Stimulated activated CD4-positive, alpha-beta T cell treated with anti-CD3 and anti-CD28 coated beads, Interleukin-1b, Interleukin-23, amount 100 ng/mL, for 1 hour (primary cell): ENCODE measurements at places on chromosomes 3 and 15.

DNA sequence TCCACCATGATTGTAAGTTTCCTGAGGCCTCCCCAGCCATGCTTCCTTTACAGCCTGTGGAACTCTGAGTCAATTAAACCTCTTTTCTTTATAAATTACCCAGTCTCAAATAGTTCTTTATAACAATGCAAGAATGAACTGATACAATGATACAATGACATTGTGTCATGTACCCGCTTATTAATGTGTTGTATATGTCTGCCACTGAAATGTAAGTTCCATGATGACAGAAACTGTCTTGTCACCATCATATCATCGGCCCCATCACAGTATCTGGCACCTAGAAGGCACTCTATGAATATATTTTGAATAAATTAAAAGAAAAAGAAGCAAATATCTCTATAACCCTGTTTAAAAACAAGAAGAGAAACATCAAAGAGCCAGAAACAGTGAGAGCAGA, 29.6 kb downstream of the FEZF2 start:
- DNase-seq: no peak

- no peak for DNase-seq
Observed at GRCh38 chr15:79943820-79944219, 27.2 kb downstream of the BCL2A1 start.

DNA sequence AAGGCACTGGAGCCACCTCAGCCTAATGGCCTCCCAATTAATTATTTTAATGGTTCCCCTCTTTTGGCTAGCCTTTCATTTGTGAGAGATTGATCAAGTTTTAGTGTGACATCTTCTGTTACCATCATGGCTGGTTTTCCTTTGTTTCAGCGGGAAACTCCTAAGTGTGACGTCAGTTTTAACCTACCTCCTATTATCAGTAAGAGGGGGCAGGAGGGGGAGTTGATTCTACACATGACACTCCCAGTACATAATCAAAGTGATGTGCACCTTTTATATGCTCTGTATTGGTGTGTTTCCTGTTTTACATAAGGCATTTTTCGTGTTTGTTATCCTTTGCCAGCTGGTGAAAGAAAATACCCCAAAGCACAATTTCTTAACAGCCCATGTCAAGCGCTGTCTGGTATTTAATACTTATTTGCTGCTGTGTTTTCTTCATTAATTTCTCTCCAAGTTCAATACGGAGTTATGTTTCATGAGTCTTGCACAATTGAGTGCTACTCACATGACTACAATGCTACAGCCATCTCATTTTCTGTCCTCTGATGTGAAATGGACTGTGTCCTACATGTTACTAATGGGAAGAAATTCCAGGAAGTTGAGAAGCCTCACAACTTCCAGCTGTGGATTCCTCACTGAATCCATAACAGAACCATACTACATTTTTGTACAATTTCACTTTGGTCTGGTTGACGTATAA, 52.2 kb upstream of the POLR2M start:
- DNase-seq: no peak

- no peak for DNase-seq
Observed at GRCh38 chr3:185416513-185416912, 53.6 kb downstream of the MAP3K13 start.

DNA sequence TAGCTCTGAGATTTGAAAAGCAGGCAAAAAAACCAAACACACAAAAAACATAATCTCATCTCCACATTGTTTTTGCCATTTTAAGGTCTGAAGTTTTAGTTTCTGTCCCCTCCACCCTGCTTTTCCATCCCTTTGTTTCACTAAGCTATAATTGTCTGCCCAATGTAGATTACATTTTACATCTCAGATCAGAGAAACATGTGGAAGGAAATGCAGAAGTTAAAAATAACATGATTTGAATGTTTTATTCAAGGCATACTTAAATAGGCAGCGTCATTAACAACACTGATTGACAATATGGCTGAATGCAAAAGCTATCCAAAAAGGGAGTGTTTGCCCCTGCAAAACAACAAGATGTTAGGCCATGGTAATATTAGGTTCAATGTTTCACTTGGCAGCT, 448.1 kb upstream of the ZNF385D start:
- DNase-seq: no peak

DNA sequence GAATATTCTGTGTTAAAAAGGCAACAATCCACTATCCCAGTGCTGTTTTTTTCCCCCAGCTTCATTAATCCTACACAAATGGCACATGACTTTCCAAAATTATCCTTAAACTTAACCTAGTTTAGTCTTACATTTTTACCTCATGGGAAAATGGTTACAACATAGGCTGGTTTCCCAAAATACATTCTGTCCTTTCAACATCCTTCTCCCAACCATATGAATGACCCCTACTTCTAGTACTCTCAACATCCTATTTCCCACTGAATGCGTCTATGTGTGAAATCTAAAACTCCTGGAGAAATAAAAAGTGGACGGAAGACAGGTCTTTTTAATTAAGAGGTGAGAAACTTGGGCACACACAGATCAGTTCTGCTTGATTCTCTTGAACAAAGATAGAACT, 33.3 kb downstream of the ATOSA start:
- no peak for DNase-seq

DNA sequence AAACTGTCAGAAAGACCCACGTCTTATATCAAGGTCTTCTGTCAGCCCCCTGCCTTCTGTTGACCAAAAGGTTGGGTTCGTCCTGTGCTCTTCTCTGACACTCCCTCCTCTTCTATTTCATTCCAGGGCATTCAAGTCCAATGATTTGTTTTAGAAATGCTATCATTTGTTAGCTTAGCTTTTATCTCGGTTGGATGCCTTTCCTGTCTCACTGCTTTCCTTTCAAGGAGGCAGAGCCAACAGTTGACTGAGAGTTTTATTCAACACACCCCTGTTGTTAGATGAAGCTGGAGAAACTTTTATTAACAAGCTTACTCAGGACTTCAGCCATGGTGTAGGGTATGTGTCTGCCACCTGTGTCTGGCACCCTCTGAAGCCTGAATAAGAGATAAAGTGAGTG, 112.0 kb upstream of the SLC7A14 start:
- no peak for DNase-seq

DNA sequence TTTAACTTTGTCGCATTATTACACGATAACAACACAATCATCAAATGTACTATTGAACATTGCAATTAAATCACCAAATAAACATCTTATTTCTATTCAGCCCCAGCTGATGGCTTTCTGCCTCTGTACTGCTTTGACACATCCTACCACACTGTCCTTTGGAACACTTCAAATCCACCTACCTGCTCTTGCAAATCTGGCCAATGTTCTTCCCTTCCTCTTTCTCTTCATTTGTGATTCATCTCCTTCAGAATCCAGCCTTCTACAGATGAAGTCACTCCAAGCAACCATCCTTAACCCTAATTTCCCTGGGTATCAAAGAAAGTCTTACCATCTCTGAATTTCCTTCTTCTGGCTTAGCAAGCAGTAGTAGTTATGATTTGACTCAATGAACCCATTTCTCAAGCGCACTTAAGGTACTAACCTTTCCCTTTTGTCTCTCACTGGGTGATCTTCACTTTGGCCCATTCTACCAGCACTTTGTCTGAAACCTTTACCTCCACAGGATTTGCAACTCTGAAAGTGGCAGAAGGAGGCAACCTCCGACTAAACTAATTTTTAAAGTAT, 502.9 kb downstream of the FOXP1 start:
- DNase-seq: no peak

GRCh38 chr3:15276028-15276724, 56.2 kb downstream of the SH3BP5 start:
- no peak for DNase-seq

GRCh38 chr3:32632533-32633265, 52.3 kb upstream of the CNOT10 start:
- DNase-seq: no peak

GRCh38 chr15:62752657-62753517, 289.7 kb upstream of the TPM1 start:
- DNase-seq: no peak

- DNase-seq: no peak
Observed at GRCh38 chr3:171955598-171955997, 83.8 kb upstream of the FNDC3B start.

- no peak for DNase-seq
Observed at GRCh38 chr3:56086355-56086754, 381.9 kb downstream of the ERC2 start.

- no peak for DNase-seq
Observed at GRCh38 chr3:133996996-133997395, 32.7 kb downstream of the SLCO2A1 start.

DNA sequence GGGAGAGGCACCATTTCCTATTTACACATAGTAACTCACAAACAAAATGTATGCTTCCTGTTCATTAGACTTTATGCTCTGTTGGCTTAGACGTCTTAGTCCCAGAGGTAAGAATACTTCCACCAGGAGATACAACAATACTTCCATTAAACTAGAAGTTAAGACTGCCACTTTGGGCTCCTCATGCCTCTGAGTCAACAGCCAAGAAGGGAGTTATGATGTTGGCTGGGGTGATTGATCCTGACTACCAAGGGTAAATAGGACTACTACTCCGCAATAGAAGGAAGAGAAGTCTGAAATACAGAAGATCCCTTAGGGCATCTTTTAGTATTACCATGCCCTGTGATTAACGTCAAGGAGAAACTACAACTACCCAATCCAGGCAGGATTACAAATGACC, 43.5 kb upstream of the ABI3BP start:
- DNase-seq: no peak

DNA sequence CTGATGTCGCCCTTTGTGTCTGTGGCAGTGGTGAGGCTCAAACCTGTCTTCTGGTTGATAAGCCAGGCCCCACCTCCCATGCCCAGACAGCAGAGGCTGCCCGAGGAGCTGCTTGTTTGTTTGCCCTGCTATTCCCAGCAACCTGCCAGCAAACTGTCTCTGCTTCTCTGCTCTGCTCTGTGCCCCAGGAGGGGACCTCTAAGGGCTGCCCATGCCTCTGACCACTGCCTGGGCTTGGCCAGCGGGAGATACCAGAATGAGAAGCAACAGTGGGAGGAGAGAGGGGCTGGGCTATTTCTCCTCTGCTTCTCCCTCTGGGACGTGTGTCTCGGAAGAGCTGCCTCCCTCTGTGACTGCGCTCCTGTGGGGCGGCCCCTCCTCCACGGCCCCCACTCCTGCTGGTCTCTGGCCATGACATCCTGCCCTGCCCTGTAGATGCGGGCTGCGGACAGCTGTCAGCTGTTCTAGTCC, 213.1 kb downstream of the RPLP1 start:
- DNase-seq: no peak

- no peak for DNase-seq
Observed at GRCh38 chr3:150738688-150739087, 24.3 kb downstream of the SIAH2 start.

DNA sequence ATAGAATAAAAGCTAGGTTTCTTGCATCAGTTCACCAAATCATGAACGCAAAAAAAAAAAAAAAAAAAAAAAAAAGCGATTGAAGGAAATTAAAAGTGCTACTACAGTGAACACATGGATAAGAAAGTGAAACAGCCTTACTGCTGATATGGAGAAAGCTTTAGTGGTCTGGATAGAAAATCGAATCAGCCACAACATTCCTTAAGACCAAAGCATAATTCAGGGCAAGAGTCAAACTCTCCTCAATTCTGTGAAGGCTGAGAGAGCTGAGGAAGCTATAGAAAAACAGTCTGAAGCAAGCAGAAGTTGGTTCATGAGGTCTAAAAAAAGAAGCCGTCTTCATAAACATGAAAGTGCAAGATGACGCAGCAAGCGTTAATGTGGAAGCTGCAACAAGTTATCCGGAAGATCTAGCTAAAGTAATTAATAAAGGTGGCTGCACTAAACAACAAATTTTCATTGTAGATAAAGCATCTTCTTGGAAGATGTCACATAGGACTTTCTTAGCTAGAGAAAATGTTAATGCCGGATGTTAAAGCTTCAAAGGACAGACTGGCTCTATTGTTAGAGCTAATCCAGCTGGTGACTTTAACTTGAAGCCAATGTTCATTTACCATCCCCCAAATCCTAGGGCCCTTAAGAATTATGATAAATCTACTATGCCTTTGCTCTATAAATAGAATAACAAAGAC, 19.2 kb downstream of the P3H2 start:
- no peak for DNase-seq

DNA sequence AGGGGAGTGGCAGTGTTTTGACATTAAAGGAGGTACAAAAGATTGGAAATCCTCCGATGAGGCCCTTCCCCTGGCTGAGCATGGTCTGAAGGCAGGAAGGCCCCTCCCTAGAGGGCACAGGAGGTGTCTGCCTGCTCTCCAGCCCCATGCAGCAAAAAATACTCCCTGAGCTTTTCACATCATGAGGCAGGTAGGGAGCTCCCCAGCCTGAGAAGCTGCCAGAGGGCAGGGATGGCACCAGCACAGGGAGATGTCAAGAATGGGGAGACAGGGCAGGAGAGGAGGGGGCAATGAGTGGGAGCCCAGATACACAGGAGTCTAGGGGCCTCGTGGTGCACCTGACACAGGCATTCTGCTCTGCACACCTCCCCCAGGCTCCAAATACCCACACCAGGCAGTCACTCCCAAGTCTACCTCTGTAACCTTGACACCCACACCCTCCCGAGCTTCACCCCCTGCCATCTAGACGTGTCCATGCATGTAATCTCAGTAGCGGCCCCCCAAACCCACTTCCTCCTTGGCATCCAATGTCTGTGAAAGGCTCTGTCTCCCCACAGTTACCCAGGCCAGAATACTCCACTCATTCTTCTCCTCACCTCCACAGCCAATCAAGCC, 22.9 kb downstream of the GRAMD2A start:
- no peak for DNase-seq

- no peak for DNase-seq
Observed at GRCh38 chr3:171772427-171773056, 37.7 kb downstream of the PLD1 start.

DNA sequence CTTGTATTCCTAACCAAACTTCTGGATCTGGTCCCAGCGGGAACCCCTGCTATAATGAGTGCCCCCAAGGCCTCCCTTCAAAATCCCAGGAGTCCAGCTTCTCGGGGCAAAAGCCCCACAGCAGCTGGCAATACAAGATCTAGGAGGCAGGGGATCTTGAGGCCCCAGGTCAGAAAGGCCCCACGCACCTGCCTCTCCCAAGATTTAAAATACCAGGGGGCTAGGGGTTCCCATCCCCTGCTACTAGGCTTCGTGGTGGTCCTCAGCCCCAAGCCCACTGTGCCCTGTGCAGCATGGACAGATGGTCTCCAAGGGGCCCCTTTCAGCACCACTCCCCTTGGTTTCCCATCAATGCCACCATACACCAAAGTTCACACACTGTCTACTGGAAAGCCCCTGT, 15.8 kb upstream of the CYP11A1 start:
- DNase-seq: no peak

- DNase-seq: no peak
Observed at GRCh38 chr3:48564022-48564421, 441 bp upstream of the UCN2 start.

GRCh38 chr3:169295912-169296570, 367.5 kb downstream of the MECOM start:
- DNase-seq: no peak

- no peak for DNase-seq
Observed at GRCh38 chr3:49723296-49723627, 489 bp downstream of the GMPPB start.

- no peak for DNase-seq
Observed at GRCh38 chr15:48309740-48310139, 21.5 kb upstream of the DUT start.

GRCh38 chr3:45795509-45795881, 841 bp downstream of the SLC6A20 start:
- DNase-seq: no peak

GRCh38 chr3:157129803-157130466, 30.0 kb downstream of the CCNL1 start:
- no peak for DNase-seq
